Sciatic nerve (tissue), 2 donors: ENCODE measurements at places on chromosomes 2 and 18. TPM values are rescaled to one million over a fixed set of nuclear protein-coding genes. Genes with fewer than 3 reads are reported as not detected.

The EXOC6B gene
- 49.9 TPM for total RNA-seq

GRCh38 chr18:2444201-2444875 lies 127.0 kb downstream of the METTL4 start:
- DNase-seq = no peak

The TRIP12 gene
- 235 TPM for total RNA-seq

The GPBAR1 gene
- 0.94 TPM for total RNA-seq

The ANKRD62 gene
- total RNA-seq = not detected

DNA sequence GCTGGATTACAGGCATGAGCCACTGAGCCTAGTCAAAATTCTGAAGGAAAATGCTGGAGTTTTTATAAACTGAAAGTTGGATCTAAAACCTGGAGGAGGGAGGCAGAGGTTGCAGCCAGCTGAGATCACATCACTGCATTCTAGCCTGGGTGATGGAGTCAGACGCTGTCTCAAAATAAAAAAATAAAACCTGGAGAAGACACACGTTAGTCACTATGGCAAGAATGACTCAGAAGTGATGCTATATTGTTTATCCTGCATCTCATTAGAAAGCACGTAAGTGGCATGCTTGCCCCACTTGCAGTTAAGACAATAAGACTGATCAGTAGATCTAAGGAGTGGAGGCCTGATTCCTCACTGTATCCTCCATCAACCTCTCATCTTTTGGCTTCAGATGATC lies 106.6 kb upstream of the STON1 start:
- DNase-seq = no peak

DNA sequence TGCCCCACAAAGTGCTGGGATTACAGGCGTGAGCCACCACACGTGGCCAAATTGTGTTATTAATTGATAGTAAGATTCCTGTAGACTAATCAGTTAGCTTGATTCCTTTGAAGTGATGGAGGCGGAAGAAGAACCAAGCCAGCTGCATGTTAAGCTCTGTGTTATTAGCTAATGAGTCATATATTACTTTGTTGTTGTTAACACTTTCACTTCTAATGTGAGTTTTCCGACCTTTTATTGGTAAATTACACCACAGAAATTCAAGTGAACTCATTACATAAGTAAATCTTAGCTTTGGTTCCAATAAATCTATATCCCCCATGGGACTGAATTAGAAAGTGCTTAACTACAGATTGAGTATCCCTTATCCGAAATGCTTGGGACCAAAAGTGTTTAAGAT lies 20.3 kb downstream of the CHMP1B start:
- no peak for DNase-seq

GRCh38 chr2:212732860-212733259 lies 194.3 kb upstream of the ERBB4 start:
- DNase-seq = no peak

The TCF23 gene
- total RNA-seq = not detected

DNA sequence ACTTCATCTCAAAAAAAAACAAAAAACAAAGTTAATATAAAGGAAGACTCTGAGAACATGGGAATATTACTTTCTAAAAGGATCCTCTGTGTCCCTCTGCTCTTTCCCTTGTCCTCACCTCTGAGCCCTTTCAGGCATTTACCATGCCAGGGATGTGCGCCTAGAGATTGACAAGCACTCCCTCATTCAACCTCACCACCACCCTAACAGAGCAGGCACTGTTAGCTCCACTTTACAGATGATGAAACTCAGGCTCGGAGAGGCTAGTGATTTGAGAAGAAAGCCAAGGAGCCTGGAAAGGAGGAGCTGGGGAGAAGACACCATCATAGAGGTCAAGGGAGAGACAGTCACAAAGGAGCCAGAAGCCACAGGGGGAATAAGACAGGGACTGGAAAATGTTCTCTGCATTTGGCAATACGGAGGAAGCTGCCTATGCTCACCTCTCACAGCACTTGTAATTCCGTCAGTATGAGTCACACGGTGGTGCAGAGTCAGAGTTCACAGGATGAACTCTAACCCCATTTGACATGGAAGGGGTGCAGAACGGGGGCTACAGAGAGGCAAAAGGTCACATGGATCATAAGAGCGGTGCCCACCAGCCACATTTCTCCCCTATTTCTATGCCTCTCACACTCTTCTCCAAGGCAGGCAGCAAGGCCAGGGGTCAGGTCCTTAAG lies 101.8 kb upstream of the NFU1 start:
- no peak for DNase-seq

GRCh38 chr18:58496937-58497336 lies 132.0 kb downstream of the ALPK2 start:
- DNase-seq = no peak

- no peak for DNase-seq
These were observed 31.3 kb upstream of the CNTNAP5 start for GRCh38 chr2:123993728-123994323.

The AGXT gene
- total RNA-seq = not detected

The DNAJC5G gene
- total RNA-seq = not detected

DNA sequence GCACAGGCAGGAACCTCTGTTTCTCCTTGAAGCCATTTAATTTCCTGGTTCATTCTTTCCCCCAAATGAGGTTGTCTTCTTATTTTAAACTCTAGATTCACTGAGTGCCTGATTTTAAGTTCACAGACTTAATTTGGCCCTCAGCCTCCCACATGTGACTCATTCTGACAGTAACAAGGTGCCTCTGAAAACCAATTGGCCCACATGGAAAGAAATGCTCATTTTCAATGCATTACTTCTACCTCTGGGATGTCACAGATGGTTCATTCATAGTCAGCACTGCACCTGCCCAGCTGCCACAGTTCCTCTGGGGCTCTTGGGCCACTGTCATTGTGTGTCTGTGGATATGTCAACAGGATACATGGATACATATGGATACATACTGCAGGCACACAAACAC lies 140.4 kb upstream of the CAPN13 start:
- DNase-seq = no peak

DNA sequence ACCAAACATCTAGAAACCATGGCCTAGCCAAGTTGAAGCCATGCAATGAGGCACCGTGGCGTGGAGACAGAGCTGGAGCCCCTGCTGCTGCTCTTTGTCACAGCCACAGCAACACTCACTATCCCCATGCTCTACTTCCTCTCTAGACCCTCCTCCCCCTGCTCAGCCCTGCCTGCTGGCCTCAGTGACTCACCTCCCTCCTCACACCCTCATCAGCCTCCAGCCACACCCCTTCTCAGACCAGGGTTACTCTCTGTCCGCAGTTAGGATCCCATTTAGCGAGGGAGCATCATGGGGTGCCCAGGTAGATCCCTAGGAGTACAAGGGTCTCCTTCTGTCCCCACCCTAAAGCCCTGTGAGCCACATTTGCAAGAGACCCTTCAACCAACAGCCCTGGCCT lies 25.4 kb upstream of the SOX11 start:
- no peak for DNase-seq

- no peak for DNase-seq
These were observed 101.4 kb downstream of the CPO start for GRCh38 chr2:207040696-207041095.

GRCh38 chr18:31396796-31397612 lies 20.4 kb downstream of the DSG4 start:
- no peak for DNase-seq

GRCh38 chr18:45569566-45570275 lies 45.6 kb upstream of the SLC14A2 start:
- no peak for DNase-seq

The PKDCC gene
- 367 TPM for total RNA-seq
